ENCODE measurements at places on chromosomes 11 and 22.
A peak's percentile ranks its signal among the peaks of the same experiment; 100 is the strongest.

- no peak for DNase-seq
These were observed 17.3 kb upstream of the SYT8 start for GRCh38 chr11:1817511-1817910.

DNA sequence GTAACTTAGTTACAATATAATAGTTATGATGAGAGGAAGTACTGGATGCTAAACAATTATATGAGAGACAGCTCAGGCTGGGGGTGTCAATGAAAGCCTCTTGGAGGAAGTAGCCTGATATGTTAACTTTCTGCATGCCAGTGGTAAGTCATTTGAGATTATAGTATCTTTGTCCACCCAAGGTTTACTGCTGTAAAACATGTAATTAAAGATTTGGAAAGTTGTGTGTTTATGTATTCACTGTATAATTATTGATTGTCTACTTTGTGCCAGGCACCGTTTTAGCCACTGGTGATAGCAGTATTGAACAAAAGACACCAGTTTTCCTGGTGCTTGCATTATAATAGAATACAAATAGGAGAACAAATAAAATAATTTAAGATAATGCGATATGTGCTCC, 624 bp upstream of the DNAJB7 start:
- DNase-seq, result no peak

- DNase-seq, result peak; percentile 16
These were observed 538.1 kb downstream of the SOX6 start for GRCh38 chr11:15818132-15818842.

- peak; percentile 96 for DNase-seq
These were observed at the start of gene PIM3 for GRCh38 chr22:49960159-49961004. Gene PIM3, plus strand, starts transcription at chr22:49960772. Its CDS starts 176 bp downstream, at chr22:49960948.

- no peak for DNase-seq
These were observed 36.4 kb downstream of the DEPDC5 start for GRCh38 chr22:31790240-31790639.

- peak; percentile 74 for DNase-seq
These were observed 36.1 kb downstream of the LIMK2 start for GRCh38 chr22:31248138-31248745.

GRCh38 chr11:60777572-60777971, 7.6 kb upstream of the MS4A10 start:
- DNase-seq, result no peak

DNA sequence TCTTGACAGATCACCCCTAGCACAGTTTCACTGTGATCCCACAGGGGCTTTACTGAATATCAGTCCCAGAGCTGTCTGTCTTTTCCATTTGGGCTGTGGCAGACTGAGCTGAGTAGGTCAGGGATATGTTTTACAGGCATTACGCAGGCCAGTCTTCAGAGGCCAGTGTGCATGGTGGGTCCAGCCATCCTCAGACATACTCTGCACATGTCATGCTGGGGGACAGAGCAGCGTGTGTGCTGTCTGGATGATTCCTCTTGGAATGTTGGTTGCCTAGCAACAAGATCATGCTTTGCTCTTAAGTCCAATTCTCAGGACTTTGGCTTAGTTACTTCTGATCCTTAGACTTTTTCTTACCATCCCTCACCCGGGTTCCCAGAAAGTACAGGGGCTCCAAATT, 736.5 kb downstream of the DLG2 start:
- DNase-seq, result no peak

DNA sequence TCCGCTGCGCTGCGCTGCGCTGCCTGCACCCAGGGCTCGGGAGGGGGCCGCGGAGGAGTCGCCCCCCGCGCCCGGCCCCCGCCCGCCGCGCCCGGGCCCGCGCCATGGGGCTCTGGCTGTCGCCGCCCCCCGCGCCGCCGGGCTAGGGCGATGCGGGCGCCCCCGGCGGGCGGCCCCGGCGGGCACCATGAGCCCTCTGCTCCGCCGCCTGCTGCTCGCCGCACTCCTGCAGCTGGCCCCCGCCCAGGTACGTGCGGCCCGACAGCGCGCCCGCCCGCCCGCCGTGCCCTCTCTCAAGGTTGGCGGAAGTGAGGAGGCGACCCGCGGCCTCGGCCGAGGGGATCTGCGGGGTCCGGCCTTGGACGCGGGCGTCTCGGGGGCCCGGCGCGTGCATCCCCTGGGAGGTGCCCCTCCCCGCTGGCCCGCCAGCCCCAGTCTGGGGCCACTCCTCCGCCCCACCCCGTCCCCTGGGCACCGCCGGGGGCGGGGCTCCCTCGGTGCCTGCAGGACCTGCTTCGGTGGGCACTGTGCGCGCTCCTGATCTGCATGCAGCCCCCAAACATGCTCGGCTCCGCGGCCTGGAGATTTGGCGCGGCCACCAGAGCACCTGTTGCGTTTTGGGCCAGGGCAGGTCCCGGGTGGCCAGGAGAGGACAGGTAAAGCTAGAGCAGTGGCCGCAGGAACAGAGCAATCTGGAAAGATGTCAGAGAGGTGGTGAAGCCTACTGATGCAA, 429 bp downstream of the VEGFB start:
- peak; percentile 68 for DNase-seq

DNA sequence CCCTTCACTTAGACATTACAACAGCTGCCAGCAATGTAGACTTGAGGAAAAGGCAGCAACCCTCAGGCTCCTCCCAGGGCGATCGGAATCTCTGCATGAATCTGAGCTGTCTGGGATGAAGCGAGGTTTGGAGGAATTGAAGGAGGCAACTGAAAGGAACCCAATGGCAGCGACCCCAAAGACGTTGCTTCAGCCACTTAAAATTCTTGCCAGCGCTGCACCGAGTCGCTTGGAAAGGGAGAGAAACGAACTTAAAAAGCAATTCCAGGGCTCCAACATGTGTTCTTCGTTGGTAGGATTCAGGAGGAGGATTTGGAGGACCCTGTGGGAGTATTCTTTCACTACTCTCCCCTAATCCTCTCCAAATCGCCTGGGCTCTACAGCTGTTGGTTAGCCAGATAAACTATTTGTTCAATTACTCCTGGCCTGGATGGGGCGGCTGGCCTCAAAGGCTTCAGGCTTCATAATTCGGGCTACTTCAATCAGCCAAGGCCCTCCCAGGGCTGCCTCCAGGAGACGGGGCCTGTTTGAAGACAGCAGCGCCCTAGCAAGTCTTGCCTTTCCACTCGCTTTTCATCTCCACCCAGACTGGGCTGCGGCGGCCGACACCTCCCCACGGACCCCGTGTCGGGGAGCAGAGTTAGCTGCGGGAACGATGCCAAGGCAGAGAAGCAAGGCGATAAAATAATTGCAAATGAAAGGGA, 72.4 kb upstream of the TMEM45B start:
- DNase-seq, result no peak

- no peak for DNase-seq
These were observed 12.2 kb upstream of the ADSL start for GRCh38 chr22:40334060-40334459.

DNA sequence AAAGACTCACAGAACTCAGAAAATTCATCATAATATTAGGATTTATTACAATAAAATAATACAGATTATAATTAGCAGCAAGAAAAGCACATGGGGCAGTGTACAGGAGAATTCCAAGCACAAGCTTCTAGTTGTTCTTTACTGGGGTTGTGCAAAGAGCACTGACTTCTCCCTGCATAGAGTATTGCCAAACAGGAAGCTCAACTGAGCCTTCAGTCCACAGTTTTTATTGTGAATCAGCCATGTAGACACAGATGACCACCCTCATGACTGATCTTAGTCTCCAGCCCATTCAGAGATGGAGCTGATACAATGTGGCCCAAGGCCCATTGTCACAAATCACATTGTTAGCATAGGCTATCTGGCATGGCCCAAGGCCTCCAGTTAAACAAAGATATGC, 798.9 kb downstream of the KCNA4 start:
- no peak for DNase-seq

- DNase-seq, result peak; percentile 0
These were observed 90.0 kb downstream of the CDKN1C start for GRCh38 chr11:2795491-2795991.

DNA sequence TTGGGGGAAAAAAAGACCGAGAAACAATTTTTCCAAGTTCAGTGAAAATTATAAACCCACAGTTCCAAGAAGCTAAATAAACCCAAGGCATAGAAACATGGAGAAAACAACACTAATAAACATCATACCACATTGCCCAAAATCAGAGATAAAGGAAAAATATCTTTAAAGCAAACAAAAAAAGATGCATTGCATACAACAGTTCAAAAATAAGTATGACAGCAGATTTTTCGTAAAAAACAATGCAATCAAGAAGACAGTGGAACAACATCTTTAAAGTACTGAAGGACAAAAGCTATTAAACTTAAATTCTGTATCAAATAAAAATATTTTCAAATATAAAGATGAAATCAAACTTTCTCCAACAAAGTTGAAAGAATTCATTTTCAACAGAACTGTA, 921.3 kb downstream of the METTL15 start:
- DNase-seq, result no peak

DNA sequence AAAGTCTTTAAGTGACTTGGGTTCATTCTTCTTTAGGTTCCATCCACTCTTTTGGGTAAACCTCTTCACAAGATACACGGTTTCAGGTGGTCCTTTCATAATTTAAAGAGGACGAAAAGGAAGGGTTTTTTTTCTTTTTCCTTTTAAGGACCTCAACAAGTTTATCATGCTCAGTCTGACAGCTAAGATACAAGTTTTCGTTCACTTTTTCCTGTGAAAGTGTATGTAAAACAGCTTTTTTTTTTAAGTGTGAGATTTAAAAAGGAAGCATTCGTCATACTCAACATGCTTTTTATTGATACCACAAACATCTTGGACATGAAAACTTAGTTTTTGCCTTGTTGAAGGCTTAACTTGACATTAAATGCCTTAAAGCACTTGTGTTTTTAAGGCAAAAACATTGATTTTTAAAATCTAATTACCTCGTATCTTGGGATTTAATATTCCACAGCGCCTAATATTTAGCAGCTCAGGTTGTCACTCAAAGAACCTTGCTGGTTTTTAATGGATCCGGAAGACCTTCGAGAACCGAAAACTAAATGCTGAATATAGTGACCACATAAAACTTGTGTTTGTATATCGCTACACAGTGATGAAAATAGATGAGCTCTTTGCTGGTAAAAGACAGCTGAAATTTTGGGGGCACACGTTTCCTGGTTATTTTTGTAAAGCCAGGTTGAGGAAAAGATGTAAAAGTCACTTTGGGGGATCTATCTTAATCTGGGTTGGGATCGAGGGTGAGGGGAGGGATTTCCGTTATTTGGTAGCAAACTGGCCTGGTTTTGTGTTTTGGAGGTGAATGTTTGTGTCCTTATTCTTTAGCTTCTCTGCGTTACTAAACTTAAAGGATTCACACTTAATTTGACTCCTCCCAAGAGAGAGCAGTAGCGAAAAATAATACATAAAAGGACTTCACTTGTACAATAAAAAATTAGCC, 2.3 kb downstream of the PCF11 start:
- DNase-seq, result no peak

GRCh38 chr22:17063411-17064106, 21.2 kb upstream of the IL17RA start:
- no peak for DNase-seq
